HFF-Myc (cell line): ENCODE measurements at places on chromosomes 6 and 20.

DNA sequence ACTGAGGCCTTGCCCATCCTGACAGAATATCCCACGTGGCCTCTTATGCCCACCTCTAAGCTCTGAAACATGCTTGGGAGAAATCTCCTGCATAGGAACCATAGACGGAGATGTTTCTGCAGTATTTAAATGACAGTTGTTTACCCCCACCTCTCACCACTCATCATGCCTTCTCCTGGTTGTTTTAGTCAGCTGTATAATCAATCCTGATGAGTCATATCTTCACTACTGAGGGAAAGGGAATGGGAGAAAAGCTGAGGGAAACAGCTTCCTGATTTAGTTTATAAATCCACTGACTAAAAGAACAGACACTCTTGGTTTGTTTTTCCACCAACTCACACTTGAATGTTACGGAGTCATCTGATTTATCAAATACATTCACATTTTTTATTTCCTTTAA lies 113.2 kb upstream of the TENT5A start:
- peak; percentile 27 for DNase-seq

- DNase-seq: no peak
Measured at GRCh38 chr20:30168025-30168799, 1089.3 kb upstream of the DEFB115 start.

DNA sequence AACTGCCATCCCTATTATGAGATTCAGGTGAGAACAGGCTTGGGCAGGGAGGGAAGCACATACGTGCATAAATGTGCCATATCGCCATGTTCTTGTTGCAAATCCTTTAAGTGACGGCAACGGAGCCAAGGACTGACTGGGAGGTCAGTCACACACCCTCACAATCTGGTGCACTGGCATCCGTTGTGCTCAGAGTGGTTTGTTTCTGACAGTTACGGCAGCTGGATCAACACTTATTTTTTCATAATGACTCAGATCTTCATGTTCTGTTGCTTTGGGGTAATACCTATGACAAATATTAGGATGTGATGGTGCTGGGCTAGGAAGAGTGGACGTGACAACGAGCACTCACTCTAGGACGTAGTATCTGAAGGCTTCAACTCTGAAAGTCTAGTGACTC lies 56.2 kb upstream of the PREP start:
- DNase-seq: no peak

DNA sequence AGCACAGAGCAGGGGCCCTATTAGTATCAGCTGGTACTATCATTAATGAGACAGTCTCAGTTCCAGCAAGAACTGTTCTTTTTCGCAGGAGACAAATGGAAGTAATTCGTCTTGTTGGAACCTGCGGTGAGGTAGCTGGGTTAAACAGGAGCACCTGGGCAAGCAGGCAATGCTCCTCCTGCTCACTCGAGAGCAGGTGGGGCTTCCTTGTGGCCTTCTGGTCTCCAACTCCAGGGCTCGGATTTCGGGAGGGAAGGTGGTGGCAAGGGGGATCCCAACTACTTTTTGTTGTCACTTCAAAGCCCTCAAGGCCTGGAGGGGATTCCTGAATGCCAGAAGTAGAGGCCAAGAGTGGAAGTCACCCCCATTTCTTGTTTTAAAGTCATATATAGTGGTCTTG lies 1.3 kb upstream of the SPEF1 start:
- DNase-seq: no peak

DNA sequence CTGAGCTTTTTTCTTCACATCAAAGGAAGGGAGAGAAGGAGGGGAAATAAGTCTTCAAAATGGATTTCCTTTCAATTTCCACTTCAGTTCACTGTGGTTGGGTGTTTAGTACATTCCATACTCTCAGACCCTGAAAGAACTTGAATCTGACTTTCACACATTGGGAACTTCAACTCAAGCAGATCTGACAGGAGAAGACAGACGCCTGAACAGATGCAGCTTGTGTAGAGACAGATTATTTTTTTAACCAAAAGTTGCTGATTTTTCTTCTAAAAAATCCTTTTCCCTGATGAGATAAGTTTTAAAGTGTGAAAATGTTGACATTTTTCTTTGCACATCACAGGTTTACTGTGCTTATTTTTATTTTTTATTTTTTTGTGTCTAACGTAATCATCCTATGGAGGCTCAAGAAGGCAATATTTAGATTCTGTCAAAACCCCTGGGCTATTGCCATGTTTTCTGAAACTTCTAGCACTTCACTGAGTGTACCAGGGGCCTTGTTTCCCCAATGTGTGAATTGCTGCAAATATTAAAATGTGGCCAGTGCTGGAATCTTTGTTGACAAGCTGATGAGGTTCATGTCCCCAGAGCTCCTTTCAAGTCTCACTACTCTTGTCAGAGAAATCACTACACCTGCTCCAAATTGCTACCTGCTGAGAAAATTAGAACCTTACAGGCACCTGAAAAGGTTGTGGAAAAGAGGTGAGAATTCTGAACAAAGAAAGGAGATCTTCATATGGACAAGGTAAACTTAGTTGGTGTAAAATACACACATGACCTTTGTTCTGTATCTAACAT lies 214.8 kb upstream of the BTBD3 start:
- DNase-seq: no peak

DNA sequence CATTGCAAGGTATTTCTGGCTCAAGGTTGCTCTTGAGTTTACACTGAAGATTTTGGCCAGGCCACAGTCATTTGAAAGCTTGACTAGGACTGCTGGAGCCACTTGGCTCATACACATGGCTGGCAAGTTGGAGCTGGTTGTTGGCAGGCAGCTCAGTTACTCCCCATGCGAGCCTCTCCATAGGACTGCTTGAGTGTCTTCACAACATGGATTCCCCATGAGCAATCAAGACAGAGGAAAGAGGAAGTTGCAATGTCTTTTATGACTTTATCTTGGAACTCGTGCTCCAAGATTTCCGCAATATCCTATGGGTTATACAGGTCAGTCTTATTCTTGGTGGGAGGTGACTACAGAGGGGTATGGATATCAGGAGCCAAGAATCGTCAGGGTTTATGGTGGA lies 1.4 kb upstream of the MANBAL start:
- DNase-seq: no peak

GRCh38 chr6:124400261-124400999 lies 561.8 kb upstream of the RNF217 start:
- DNase-seq: no peak

GRCh38 chr6:138977646-138978167 lies 10.3 kb downstream of the REPS1 start:
- no peak for DNase-seq

DNA sequence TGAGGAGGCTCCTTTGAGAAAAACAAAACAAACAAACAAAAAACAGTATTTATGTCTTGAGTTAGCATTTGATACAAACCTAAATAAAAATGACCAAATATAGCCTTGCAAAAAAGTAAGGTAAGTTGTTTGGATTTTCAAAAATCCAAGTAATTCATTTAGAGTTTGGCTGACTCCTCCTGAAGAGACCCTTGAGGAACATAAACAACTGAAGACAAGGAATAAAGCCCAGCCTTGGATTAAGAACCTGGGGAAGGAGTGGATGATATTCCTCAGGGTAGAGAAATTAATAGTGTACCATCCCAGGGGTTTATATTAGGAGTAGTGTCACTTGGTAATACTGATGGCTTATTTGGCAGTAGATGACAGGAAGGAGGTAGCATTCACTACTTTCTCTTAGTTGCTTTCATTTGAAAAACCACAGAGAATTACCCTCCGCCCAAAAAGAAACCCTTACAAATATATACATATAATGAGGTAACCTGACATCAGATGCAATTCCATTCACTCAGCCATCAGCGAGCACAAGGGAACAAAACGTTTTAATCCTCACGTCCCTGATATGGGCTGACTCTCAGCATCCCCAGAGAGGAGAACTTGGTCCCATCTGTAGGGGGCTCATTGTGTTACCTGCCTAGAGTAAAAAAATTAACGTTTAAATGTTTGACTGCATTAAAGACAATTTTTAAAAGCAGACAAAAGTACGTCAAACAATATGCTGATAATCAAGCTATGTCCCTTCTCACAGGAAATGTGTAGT lies 57.0 kb downstream of the SOBP start:
- DNase-seq: no peak

DNA sequence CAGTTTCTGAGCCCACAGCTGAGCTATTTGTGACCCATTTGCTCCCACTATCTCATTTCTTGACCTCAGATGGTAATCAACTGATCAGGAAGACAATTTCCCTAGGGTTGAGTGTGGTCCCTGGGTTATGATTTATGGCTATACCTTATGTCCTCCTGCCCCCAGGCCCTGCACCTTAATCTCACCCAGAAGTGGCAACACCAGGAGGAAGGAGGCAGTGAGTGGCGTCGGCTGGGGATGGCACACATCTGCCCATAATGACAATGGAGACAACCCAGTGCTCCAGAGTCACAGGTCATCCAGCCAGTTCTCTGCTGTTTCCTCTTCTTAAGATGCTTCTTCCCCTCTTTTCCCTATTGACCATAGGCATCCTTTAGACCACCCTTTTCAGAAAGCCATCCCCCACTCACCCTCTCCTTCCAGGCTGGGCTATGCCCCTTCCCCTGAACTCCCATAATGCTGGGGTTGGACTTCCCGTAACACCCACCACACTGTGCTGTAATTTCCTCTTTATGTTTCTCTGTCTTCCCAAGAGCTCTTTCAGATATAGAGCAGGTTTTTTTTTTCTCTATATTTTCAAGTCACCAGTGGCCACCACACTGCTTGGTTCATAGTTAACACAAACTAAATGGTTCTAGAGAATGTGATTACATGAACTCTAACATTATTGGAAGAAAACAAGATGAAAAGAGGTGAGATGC lies 8.0 kb downstream of the TRIM10 start:
- no peak for DNase-seq

- no peak for DNase-seq
Measured at GRCh38 chr6:167420858-167421766, 96.2 kb downstream of the TTLL2 start.

DNA sequence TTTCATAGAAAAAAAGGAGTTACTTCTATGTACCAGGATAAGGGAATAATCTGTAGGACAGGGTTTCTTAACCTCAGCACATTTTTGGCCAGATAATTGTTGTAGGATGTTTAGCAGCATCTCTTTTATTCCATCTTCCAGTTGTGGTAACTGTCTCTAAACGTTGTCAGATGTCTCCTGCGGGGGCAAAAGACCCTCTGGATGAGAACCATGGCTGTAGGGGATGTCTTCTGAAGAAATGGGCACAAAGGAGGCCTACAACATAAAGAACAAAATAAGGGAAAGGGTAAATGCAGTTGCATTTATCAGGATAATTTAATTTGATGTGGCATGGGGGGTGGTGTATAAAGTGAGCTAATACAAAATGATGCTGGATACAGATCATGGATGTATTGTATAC lies 4.1 kb upstream of the FBXO5 start:
- no peak for DNase-seq

DNA sequence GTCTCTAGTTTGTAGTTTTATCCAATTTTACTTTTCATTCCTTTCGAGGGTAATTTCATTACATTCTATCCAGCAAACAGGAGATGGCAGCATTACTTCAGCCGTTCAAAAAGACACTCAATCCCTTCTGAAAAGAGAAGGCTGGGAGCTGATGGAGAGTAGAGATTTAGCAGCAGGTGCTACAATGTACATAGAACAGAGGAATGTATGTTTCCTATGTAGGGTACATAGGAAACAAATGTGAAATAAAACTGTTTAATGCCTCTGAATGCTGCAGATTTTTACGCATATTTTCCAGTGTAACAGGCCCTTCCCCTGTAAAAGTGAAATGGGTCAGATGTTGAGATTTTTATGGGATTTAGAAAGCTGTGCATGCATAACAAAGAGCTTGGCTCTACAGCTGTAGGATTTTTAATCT lies 16.0 kb downstream of the RPS12 start:
- DNase-seq: no peak
